Subcutaneous preadipocyte (primary cell): ENCODE measurements at places on chromosomes 2 and 18. TPM values are rescaled to one million over a fixed set of nuclear protein-coding genes. Genes with fewer than 3 reads are reported as not detected.

KIAA2012 gene
- not detected in 2 replicates for total RNA-seq

PDCD1 gene
- not detected in 2 replicates for total RNA-seq

DNAH6 gene
- under 0.01 and 0.37 TPM in 2 replicates for total RNA-seq

PIKFYVE gene
- 29.8 and 38.5 TPM in 2 replicates for total RNA-seq

APCDD1 gene
- total RNA-seq: 0.73 TPM in 1 of 2 replicates, not detected in the other

ANKRD62 gene
- not detected in 2 replicates for total RNA-seq

VAMP8 gene
- 0.59 TPM in 1 of 2 replicates, not detected in the other for total RNA-seq

IL36G gene
- total RNA-seq: not detected in 2 replicates

ALKAL2 gene
- not detected in 2 replicates for total RNA-seq

POTEC gene
- not detected in 2 replicates for total RNA-seq

GLI2 gene
- 2.6 and 17.4 TPM in 2 replicates for total RNA-seq

OSR1 gene
- 32.8 and 48.1 TPM in 2 replicates for total RNA-seq

CFAP221 gene
- under 0.01 TPM in 1 of 2 replicates, not detected in the other for total RNA-seq
